ENCODE measurements at places on chromosomes 3 and 15. TPM values are rescaled to one million over a fixed set of nuclear protein-coding genes. Genes with fewer than 3 reads are reported as not detected.

Gene ADGRG7
- not detected for total RNA-seq

Gene DISP2
- total RNA-seq = 0.59 TPM

Gene SPTSSB
- not detected for total RNA-seq

Gene KNG1
- not detected for total RNA-seq

Gene CPN2
- 0.10 TPM for total RNA-seq

Gene FHIT
- total RNA-seq = 2.4 TPM

Gene SMAD6
- total RNA-seq = 2.0 TPM

Gene EPB42
- not detected for total RNA-seq

DNA sequence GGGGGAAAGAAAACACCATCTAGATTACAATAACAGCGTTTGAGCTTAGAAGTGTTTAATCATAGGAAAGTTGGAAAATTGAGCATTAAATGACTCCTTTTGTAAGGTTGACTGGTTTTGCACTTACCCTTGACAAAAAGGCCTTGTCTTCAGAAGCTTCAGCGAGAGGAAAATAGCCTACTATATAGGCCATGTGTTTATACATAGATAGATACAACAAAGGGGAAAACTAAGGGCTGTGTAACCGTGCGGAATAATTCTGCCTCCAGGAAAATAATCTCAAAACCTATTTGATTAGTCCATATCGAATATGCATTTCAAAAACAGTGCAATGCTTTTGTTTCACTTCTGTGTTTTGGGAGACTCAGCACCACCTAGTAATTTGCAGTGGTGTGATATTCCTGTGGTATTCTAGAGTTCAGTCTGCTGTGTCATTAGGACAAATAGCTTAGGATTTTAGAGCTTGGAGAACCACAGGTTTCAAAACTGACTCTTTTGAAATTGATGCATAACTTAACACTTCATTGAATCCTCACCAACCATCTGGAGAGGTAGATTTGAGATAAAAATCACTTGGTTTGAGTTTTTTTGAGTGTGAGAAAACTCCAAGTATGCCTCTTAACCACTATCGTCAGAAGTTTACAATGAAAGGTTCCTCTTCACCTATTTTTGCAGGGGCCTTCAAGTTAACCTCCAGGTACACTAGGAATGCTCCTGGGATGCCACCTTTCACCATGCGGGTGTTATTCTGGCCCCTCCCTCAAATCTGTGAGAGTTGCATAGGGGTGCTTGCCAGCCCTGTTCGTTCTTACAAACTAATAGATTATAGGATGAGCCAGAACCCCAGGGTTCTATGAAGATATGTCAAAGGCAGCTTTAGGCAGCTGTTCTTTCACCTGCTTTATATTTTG lies 1.9 kb downstream of the ARHGAP31 start:
- peak; percentile 39 for DNase-seq

DNA sequence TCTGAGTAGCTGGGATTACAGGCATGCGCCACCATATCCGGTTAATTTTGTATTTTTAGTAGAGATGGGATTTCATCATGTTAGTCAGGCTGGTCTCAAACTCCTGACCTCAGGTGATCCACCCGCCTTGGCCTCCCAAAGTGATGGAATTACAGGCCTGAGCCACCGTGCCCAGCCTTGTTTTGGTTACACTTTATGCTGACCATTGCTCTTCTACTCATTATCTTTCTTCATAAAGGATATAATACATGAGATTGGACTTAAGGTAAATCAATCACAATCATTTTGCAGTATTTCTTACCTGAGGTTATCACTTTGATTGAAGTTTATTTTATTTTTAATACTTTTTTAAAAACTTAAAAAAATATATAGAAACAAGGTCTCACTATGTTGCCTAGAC lies 2.2 kb upstream of the LEO1 start:
- DNase-seq = no peak

GRCh38 chr3:33194303-33194702 lies 24.3 kb downstream of the SUSD5 start:
- DNase-seq = no peak

DNA sequence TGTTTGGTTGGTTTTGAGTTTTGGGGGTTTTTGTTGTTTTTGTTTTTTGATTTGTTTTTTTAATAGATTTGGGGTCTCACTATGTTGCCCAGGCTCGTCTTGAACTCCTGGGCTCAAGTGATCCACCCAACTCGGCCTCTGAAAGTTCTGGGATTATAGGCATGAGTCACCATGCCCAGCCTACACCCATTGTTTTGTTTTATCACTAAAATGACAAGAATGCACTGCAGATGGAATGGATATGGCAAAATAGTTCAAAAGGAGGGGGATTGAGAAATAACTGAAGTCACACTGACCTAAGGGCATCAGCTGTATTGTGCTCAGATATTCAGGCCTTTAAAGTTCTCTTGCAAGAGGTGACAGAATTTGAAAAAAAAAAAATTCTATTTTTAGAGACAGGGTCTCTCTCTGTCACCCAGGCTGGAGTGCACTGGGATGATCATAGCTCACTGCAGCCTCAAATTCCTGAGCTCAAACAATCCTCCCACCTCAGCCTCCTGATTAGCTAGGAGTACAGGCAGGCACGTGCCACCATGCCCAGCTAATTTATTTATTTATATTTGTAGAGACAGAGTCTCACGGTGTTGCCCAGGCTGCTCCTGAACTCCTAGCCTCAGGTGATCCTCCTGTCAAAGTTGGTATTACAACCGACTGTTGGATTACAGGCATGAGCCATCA lies 4.4 kb upstream of the RASA2 start:
- DNase-seq = peak; percentile 94

- DNase-seq = no peak
These were observed 589.3 kb upstream of the KCNMB2 start for GRCh38 chr3:177946936-177947335.

DNA sequence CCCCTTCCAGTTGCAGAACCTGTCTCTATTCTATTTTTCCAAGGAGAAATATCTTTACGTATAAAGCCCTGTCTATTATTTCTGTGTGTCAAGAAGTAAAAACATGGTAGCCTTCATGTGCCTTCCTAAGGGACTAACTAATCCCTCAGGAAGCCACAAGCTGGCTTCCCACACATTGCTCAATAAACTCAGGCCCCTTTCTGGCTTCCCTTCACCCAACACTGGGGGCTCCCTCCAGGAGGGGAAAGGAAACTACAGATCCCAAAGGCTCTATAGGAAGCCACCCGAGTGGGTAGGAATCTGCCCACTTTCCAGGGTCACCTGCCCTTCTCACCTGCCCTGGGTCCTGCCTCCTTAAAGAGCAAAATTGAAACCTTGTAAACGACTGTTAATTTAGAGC lies 4.6 kb downstream of the TLE3 start:
- peak; percentile 5 for DNase-seq

GRCh38 chr3:99576904-99577559 lies 61.4 kb upstream of the COL8A1 start:
- DNase-seq = no peak

DNA sequence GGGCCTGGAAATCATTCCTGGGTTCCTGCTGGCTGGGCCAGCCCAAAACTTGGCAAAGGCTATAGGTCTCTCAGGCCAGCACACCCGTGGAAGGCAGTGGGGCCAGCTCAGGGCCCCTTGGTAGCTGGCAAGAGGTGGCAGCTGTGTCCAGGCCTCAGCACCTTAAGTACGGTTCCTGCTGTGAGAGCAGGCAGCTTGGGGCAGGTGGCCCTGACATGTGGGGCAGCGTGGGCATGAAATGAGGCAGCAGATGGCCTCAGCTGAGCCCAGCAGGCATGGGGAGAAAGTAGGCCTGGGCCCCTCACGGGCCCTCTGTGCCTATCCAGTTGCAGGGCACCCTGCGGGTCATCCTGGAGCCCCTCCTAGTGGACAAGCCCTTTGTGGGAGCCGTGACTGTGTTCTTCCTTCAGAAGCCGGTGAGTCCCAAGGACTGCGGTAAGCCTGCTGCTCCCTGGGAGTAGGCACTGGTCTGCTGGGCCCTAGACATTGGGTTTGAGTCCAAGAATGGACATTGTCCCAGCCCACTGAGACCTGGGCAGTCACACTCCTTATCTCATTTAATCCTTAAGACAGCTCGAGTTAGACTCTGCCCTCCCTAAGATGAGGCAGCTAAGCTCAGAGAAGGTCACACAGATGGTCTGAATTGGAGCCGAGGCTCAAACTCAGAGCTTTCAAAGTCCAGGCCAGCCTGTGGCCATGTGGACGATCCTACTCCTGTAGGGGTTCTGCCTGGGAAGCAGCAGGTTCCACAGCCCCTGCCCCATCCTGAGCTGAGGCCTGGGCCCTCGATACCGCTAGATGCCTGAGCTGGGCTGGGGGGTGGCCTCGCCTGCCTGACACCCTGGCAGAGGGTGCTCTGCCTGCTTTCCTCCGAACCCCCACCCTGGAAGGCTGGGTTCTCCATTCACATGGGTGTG lies 25.5 kb downstream of the ESYT3 start:
- DNase-seq = no peak

DNA sequence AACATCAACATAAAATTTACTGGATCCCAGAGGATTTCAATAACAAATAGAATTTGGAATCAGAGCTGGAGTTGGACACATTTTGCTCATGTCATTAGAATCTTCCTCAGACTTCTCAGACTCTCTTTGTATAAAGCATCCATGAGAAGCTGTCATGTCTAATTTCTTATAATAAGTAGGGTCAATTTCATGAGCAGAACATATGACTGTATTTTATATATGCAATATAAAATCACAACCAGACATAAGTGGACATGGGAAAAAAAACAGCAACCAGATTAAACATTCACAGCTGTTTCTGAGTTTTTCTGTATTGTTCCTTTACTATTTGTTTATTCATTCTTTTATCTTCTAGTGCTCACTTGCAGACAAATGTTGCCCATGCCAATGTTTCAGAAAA lies 325.5 kb downstream of the RBMS3 start:
- DNase-seq = no peak

DNA sequence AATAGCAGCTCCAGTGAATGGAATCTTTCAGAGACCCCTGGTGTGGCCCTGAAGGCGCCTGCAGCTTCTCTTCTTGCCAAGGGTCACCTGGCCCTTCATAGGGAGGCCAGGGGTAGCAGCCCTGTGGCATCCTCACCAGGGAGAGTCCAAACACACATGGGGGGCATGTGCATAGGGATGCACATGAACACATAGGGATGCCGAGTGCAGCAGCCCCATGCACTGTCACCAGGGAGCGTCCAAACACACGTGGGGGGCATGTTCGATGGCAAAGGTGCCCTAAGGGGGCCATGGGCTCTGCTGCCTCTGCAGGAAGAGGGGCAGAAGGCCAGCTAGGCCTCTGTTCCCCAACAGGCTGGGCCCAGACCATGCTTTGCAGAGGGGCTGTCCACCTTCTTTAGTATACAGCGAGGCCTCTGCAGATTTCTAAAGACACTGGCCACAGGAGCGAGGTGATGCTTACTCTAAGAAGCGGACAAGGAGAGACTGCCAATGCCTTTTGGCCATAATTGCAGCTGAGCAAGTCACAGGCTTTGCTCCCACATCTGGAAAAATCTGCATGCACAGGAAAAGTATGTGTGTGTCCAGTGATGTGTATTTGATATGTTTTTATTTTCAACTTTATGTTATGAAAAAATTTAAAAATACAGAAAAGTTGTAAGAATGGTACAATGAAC lies 21.0 kb downstream of the ANAPC13 start:
- no peak for DNase-seq

DNA sequence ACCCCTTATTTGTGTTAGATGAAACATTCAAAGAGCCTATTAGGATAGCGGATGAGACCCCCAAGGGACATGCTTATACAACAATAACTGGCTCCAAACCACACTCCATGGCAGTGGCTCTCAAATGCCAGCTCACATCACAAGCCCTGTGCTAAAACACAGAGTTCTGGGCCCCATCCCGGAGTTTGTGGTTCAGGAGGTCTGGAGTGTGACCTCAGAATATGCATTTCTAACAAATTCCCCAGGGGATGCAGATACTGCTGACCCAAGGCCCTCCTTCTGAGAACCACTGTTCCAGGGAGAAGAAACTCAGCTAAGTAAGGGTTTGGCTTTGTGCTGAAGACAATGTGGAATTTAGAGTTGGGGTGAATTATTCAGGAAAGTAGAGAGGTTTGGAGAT lies 3.6 kb downstream of the CCRL2 start:
- peak; percentile 40 for DNase-seq

- DNase-seq = no peak
These were observed 4.8 kb upstream of the ZBTB20 start for GRCh38 chr3:115151921-115152320.

DNA sequence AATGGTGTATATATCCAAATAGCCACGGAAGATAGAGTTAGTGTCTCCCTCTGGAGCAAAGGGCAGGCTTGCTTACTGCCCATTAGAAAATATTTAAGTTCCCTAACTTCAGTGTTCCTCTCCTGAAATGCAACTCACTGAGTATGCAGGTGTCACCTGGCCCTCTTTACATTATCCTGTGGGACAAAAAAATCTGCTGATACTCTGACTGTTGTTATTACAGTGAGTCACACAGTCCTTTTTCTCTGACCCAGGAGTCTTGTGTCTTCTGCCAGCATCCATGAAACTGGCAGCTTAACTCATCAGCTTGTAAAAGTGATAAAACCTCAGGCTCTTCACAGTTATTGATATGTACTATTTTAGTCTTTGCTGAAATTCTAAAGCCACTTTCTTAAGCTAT lies 42.2 kb upstream of the RASGRF1 start:
- DNase-seq = no peak

- peak; percentile 43 for DNase-seq
These were observed 24.6 kb downstream of the EBLN2 start for GRCh38 chr3:73086071-73086494.

DNA sequence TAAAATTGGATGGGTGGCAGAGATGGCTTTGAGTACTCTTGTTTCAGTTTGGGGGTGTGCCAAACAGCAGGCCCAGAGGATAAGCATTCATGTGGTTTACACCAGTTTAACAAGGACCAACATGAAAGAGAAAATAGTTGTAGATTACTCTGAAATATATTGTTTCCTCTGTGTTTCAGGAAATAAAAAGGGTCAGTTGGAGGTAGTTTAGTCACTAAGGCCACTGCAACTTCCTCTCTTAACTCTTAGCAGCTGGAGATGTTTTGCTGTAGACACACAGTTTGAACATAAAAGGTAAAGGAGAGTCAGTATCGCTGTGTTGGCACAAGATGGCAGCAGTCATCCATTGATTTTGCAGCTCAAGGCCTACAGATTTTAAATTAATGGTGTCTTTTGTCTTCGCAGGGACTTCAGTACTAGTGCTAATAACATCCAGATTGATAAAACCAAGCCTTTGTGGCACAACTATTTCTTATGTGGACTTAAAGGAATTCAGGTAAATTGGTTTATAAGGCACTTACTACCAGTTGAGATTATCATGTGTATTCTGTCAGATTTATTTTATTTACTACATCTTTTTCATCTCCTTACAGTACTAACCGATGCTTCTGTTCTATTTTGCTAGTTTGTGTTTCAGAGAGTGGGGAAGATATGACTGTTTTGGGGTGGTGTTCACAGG lies 65.5 kb downstream of the GALK2 start:
- DNase-seq = peak; percentile 91

DNA sequence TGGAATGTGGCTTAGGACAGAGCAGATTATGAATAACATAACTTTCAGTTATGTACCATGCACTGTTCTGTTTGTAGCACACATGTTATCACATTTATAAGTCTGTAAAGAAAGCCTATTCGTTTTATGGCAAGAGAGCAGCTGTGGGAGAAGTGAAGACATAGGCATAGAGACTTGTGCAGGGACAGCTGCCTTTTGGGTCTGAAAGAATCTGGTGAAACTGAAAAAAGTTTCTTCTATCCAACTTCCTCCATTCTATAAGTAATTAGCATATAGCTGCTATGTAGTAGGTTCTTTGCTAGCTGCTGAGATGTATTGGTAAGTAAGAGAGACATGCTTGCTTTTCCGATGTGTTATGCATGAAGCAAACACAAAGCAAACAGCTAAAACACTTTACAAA lies 1095.4 kb upstream of the CADM2 start:
- DNase-seq = no peak

All from RPMI7951 (cell line).